Stimulated activated CD4-positive, alpha-beta T cell treated with anti-CD3 and anti-CD28 coated beads, Interleukin-2, amount 100 ng/mL, for 4 hours (primary cell): ENCODE measurements at places on chromosomes 12 and 14.
A peak's percentile ranks its signal among the peaks of the same experiment; 100 is the strongest.

DNA sequence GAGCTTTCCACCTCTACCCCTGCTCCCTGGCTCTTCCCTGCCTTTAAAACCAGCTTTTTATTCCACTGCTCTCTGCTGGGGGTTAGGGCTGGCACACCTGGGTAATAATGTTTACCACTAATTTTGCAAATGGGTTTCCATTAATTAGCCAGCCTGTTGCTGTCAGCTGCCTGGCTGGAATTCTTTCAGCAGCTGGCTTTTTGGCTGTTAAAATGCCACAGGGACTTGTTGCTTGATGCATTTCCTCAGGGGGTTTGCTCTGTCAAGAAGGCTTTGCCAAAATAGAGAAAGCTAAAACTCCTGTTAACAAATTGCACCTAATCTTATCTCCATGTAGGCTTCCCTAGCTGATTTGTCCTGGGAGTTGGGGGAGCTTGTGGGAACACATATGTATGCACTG lies 51.8 kb upstream of the PSMC1 start:
- DNase-seq: no peak

- DNase-seq: no peak
These were observed 84.7 kb downstream of the DACT1 start for GRCh38 chr14:58722441-58722840.

DNA sequence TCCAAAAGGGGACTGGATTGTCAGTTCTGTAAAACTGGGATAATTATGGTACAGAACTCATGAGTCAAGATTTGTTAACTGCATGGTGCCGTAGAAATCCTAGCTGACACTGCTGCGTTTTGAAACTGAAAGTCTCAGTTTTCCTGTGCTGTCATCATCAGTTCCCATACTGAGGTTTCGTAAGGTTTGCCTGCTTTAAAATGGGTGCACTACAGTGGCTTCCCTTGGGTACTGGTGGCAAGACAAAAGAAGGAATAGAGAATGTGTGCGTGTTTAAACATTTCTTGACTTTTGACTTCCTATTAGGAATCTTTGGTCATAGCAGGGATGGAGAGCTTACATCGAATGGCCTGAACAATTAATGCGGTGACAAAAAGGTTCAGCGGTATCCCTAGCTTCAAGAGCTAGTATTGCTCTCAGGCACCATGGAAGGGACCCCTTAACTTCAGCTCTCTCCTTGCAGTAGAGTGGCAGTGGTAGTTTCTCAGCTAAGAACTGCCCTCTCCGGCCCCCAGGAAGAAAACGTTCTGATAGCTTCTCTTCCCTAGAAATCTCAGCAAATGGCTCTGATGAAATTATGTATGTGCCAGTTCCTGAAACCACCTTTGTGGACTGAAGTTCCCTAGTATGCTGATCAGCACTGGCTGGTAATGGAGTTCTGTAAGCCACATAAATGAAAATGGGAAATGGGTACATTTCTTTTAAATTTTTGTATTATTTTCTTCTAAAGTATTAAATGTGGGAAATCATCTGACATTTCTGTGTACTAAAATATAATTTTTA lies 28.9 kb downstream of the ANO6 start:
- DNase-seq: no peak

- DNase-seq: no peak
These were observed 708.0 kb downstream of the MED13L start for GRCh38 chr12:115569345-115570068.

- peak; percentile 67 for DNase-seq
These were observed 4.5 kb upstream of the GDF11 start for GRCh38 chr12:55738123-55739024.

GRCh38 chr12:131805421-131805820 lies 22.8 kb upstream of the MMP17 start:
- DNase-seq: no peak

DNA sequence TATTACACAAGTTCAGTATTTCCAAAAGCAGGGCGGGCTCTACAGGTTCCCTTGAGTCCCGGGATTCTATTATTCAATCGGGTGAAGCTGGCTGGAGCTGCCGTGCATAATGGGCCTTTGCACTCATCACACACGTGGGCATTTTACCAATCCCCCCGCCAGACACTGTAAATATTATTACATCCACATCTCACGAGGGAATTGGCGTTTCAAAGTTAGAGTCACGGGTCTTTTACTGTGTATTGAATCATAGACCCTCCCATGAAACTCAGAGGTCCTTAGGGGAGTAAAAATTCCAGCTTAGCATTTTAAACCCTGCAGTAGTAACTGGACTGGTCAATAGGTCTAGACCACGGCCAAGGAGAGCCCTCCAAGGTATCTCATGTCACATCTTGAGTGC lies 70.3 kb downstream of the MAP1LC3B2 start:
- no peak for DNase-seq

DNA sequence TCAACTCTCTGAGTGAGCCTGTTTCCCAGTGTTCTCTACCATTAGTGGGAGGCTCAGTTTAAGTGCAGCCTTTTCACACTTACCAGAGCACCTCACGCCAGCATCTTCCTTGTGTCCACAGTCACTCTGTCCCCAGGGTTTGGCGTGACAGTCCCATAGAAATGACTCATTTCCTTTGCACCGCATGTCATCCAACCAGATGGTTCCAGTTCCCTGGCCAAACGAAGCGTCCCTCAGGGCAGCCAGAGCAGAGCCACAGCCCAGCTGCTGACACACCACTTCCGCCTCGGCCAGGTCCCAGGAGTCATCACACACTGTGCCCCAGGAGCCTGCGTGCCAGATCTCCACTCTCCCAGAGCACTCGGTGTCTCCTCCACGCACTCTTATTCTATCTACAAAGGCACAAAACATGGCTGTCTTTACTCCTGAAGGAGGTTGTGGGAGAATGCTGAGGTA lies 65.4 kb downstream of the ACSM4 start:
- no peak for DNase-seq

GRCh38 chr14:74518221-74518620 lies 24.7 kb downstream of the ISCA2 start:
- no peak for DNase-seq

GRCh38 chr12:71935594-71935993 lies 3.1 kb upstream of the TPH2 start:
- no peak for DNase-seq

DNA sequence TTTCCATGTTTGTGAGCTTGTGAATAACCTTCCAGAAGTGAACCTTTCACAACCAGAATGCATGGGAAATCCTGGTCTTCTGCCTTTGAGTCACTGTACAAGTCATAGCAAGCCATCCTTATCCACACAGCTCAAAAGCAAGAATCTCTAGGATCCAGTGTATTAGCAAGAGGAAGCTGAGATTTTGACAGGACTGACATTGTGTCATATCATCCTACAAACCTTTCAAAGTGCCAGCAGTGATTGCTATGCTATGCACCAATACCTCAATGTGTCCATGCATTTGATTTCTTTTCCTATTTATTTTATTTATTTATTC lies 13.5 kb upstream of the NRDE2 start:
- no peak for DNase-seq

DNA sequence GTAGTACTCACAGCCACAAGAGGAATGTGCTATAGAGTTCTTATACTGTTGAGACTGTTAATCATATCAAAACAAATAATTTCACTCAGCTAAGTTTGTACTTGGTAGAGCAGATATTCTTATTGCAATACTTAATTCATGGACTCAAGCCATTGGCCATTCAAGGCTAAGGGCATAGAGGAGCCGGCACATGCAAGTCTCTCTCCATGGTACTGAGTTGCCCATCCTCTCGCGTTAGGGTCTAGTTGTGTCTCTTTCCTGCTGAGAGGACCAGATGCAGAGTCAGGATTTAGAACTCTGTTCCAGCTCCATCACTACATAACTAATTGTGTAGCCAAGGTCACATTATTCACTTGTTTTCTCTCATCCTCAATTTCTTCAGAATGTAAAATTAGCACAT lies 14.4 kb upstream of the TUNAR start:
- DNase-seq: no peak

DNA sequence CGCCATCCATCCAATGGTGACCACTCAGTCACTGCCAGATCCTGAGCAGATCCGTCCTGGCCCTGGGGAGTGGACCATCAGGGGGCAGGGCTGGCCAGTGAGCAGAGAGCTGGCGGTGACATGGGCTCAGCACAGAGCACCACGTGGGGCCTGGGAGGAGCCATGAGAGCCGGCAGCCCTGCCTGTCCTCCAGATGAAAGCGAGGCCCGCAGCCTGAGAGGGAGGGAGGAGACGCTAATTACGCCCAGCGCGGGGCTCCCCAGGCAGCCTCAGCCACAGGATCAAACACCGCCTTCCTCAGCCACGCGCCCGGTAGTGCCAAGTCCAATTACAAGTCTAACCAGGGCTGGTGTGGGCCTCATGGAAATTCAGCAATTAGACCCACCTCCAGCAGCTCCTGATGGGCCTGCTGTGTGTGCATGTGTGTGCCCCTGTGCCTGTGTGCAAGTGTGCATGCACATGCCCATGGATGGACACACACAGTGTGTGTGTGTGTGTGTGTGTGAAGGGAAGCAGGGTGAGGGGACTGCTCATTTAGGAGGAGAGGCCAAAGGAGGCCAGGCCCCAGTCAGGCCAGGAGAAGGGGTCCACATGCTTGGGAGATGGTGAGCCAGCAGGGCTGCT lies 68.0 kb downstream of the KIF26A start:
- no peak for DNase-seq

- no peak for DNase-seq
These were observed 46.5 kb upstream of the RTL1 start for GRCh38 chr14:100950024-100950423.

DNA sequence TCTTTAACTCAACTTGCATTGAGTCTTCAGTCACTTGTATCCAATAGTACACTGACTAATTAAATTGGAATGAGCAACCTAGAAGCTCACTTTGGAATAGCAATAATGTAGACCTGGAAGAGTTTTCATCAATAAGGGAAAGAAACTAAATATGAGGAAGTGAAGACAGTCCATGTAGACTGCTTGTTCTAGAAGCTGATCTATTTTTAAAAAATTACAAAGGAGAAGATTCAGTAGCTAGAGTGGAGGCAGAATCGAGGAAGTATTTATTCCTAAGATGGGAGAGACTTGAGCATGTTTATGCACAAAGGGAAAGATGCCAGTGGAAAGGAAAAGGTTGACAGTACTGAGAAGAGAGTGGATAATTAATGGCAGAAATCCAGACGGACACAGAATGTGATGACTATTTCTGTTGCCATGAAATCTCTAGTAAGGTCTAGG lies 156.3 kb upstream of the PDE3A start:
- no peak for DNase-seq

GRCh38 chr12:58860056-58860787 lies 60.1 kb downstream of the LRIG3 start:
- no peak for DNase-seq

- DNase-seq: no peak
These were observed 53.0 kb upstream of the FUT8 start for GRCh38 chr14:65359503-65359902.

DNA sequence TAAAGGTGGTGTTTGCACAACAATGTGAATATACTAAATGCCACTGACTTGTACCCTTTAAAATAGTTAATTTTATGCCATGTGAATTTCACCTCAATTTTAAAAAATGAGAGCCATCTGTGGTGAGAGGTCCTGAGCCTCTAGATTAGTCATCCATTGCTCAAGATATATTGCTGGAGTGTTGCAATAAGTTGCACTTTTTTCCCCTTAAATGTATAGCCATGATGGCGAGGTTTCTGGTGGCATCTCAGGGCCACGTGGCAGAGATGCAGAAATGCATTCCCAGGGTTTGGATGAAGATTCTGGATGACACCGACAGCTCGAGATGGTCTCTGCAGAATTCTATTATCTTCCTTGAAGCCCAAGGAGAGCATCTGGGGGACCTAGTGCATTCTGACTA lies 153.7 kb downstream of the AACS start:
- DNase-seq: no peak

DNA sequence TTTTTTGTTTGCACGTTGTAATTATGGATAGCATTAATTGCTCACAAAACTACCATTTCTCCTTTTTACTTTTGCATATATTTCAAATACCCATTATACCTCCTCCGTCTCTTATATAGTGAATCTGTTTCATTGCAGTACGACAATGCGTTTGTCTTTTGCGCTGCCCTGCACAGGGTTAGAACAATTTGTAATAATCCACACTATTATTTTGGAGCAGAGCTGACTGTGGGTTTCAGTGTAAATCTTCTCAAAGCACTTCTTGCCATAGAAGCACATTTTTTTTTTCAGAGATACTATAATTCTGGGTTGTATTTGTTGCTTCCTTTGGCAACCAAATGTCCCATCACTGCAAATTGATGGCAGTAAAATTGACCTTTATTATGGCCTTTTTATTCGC lies 451.8 kb upstream of the STXBP6 start:
- DNase-seq: no peak

GRCh38 chr14:51554953-51555352 lies 96.8 kb upstream of the FRMD6 start:
- DNase-seq: no peak

DNA sequence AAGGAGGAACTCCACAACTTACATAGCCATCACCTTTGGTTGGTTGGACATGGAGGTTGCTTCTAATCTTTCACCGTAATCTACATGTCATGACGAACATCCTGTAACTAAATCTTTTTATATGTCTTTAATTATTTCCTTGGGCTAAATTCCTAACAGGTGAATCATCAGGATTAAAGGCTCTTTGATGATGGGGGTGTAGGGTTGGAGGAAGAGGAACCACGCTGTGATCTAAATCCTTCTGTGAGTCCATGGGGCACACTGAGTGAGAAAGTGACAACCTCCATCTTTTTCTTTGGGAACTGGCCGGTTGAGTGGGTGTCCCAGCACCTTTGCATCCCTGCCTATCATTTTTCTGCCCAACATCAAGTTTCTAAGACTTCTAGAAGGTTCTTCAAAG lies 31.1 kb upstream of the MAP1LC3B2 start:
- no peak for DNase-seq

GRCh38 chr14:72619111-72619571 lies 274.8 kb downstream of the DPF3 start:
- DNase-seq: no peak
